ENCODE measurements at places on chromosomes 1 and 21.

DNA sequence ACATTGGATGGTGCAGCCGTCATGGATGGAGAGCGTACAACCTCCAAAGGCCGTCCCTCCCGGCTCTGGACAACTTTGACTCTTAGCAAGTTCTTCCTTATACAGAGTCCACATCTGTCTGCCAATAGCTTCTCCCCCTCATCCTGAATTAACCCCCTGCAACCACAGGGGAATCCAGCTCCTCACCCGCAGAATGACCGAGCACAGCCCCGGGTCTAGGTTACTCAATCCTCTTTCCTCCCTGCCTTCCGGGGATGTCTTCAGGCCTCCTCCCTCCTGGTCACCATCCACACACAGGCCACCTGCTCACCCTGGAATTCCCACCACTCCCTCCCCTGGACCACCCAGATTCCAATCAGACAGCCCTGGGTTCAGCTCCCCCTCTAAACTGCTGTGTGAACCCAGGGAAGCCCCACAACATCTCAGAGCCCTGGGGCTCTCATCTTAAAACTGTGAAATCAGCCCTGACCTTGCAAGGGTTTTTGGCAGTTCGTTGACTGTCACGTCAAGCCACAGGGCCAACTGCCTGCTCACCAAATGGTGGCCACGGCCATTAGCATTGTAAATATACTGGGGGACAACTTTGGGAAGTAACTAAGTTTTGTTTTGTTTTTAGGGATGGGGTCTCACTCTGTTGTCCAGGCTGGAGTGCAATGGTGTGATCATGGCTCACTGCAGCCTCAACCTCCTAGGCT lies 54.2 kb downstream of the HSPG2 start:
- no peak for DNase-seq

DNA sequence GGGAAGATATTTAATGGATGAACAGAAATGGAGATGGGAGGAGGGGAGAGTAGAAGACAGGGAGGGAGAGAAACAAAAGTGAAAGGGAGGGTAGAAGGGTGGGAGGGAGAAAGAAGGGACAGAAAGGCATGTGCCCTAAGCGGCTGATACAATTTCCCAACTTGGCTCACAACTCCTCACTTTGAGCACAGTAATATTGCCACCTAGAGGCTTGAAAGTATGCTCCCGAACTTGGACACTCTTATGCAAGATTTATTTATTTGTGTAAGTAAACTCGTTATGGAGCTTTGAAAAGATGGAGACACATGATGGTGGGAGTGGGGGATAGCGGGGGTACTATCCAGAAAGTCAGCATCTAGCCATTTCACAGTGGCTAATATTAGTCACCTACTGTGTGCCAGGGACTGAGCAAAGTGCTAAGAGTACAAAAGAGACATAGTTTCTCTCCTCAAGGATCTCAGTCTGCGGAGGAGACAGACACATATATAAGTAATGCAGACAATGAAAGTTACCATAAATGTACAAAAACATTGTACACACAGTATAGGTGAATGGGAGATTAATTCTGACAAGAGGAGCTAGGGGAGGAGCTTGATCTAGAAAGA lies 189.7 kb downstream of the SEC16B start:
- peak; percentile 56 for DNase-seq

- no peak for DNase-seq
These were observed 11.3 kb upstream of the SYT6 start for GRCh38 chr1:114164840-114165543.

GRCh38 chr1:62593825-62594394 lies 3.4 kb upstream of the ANGPTL3 start:
- DNase-seq, result no peak

DNA sequence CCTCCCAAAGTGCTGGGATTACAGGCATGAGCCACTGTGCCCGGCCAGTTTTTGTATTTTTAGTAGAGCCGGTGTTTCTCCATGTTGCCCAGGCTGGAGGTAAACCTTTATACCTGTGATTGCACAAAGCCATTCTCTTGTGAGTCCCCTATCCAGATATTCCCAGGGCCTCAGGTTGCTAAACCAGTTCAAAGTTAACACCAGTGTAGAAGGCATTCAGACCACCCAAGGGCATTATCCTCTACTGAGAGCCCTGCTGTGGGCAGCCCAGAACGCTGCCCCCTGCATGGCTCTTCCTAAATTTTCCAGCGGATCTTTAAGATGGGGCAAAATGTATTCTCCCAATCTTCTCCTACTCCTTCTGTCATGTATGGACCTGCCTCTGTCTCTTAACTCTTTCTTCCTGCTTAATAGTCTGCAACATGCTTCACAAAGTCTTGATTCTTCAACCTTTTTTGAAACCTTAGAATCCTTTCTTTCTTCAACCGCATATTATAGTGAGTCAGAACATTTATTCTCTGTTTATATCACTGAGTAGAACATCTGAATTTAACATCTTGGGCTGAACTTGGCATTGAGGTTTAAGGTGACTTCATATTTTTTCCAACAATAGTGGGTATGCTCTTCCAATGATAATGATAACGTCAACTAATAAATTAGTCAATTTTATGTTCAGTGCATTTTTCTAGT lies 36.0 kb downstream of the UBE4B start:
- no peak for DNase-seq

GRCh38 chr1:168422203-168422847 lies 121.5 kb downstream of the XCL2 start:
- DNase-seq, result no peak

DNA sequence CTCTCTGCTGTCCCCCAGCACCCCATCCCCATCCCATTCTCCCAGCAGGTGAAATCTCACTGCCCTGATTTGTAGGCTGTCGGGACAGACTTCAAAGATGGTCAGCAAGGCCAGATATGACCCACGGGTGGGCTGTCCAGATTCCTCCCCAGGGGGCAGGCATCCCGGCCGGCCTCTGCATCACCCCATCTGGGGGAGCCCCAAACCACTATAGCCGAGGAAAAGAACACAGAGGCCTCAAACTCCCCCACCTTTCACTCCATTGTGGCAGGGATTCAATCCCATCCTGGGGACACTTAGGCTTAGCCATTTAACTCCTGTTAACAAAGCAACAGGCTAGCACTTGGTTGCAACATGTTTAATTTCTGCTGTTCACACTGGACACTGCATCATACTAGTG lies 8.8 kb downstream of the MUL1 start:
- no peak for DNase-seq

GRCh38 chr1:119790451-119791198 lies 20.6 kb downstream of the REG4 start:
- DNase-seq, result no peak

- DNase-seq, result no peak
These were observed 32.3 kb downstream of the SLC9A1 start for GRCh38 chr1:27122652-27123051.

- DNase-seq, result no peak
These were observed 5.9 kb upstream of the WNT2B start for GRCh38 chr1:112502826-112503225.

- DNase-seq, result no peak
These were observed 883.4 kb upstream of the PRMT6 start for GRCh38 chr1:106173101-106173500.

DNA sequence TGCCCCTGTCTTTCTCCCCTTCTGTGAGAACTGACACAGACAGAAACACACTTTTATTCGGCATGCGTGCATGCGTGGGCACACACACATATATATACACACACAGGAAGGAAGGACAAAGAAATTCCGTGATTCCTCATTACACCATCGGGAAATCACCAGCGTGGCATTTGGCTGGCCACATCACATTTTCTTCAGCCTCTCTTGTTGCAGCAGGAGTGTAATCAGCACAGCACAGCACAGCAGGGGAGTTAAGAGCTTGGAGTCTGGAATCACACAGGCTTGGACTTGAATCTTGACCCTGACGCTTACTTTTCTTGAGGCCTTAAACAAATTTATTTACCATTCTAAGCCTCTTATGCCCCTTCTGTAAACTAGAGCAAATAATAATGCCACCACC lies 45.3 kb upstream of the EPHA8 start:
- DNase-seq, result no peak

GRCh38 chr1:218247339-218247738 lies 37.8 kb upstream of the RRP15 start:
- no peak for DNase-seq

- no peak for DNase-seq
These were observed 570.2 kb downstream of the DPYD start for GRCh38 chr1:97350662-97351061.

DNA sequence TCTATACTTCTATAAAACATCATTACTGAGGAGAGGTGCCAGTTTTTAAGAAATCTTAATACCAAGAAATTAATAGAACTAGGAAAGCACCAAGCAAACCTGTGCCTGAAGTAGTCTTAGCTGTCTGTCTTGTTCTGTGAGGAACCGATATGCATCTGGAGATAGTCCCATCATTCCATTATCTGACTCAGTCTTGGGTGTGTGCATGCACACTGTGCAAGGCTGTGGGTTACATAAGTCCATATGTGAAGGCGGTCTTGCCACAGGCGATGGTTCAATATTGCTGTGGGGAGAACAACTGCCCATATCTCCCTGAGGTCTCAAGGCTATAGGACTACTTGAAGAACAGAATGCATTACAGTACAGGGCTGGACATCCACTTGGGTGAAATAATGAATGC lies 33.8 kb downstream of the STIL start:
- no peak for DNase-seq

DNA sequence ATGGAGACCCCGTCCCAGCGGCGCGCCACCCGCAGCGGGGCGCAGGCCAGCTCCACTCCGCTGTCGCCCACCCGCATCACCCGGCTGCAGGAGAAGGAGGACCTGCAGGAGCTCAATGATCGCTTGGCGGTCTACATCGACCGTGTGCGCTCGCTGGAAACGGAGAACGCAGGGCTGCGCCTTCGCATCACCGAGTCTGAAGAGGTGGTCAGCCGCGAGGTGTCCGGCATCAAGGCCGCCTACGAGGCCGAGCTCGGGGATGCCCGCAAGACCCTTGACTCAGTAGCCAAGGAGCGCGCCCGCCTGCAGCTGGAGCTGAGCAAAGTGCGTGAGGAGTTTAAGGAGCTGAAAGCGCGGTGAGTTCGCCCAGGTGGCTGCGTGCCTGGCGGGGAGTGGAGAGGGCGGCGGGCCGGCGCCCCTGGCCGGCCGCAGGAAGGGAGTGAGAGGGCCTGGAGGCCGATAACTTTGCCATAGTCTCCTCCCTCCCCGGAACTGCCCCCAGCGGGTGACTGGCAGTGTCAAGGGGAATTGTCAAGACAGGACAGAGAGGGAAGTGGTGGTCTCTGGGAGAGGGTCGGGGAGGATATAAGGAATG lies 505 bp downstream of the LMNA start:
- no peak for DNase-seq

GRCh38 chr1:171484760-171485374 lies 463 bp upstream of the PRRC2C start:
- DNase-seq, result peak; percentile 37

DNA sequence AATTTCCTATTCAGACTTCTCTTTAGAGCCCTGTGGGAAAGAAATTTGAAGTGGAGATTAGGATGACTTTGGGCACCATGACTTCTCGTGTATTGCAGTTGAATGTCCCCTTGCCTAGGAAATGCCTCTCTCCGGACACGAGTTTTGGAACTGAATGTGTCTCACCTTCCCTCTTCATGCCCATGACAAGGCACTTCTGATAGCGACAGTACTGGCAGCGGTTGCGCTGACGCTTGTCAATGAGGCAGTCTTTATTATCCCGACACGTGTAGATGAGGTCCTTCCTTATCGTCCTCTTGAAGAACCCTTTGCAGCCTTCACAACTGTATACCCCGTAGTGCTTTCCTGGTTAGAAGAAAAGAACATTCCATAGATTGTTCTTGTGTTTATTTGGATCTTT lies 28.1 kb downstream of the RXRG start:
- no peak for DNase-seq

GRCh38 chr1:156959925-156960324 lies 39.5 kb downstream of the LRRC71 start:
- no peak for DNase-seq

DNA sequence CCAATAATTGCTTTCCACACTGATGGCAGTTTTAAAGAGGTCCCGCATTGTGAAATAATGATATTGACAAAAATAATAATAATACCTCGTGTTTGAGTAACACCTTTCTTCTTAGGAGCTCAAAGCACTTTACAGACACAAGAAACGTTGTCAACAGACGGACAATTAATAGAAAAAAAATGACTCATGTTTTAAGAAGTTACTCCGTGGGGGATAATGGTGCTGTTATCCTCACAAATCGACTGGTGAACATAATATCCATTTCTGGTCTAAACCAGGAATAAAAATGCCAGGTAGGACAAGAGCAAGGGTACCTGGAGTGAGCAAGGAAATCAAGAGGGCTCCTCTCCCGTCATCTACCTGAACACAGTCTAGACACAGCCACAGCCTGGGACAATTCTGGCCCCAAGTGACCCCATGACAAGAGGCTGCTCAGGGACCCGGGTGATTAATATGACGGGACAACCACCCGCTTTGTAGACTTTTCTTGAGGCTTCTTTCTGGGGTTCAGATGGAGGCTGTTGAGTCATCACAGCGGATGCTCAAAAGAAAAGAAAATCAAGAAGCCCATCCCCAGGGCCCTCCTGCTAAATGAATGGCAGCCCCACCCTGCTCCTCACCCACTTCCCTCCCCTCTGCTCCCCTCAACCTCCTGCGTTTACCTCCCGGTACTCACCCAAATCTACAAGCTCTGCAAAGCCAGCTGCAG lies 146.2 kb upstream of the IRF2BP2 start:
- DNase-seq, result no peak

- no peak for DNase-seq
These were observed 2.8 kb downstream of the PAQR7 start for GRCh38 chr1:25872713-25873112.
